ENCODE measurements at places on chromosomes 7 and 10.

GRCh38 chr7:100580466-100581283 is 5.3 kb downstream of the LRCH4 start:
- DNase-seq: no peak

DNA sequence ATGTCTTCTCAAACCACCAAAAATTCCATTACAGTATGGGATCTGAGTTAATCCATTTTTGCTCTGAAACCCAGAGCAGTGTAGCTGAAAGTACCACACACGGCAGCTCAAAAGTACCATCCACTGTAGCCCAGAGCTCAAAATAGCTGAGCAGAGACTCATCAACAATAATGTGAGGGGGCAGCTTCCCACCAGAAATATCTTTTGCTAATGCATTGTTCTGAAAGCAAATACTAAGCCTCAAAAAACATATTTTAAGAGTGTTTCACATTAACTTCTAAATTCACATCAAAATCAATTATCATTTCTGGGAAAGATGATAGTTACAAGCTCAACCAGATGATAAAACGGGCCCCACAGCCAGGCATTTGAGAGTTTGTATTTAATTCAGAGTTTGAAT is 73.7 kb downstream of the ABLIM1 start:
- DNase-seq: no peak

DNA sequence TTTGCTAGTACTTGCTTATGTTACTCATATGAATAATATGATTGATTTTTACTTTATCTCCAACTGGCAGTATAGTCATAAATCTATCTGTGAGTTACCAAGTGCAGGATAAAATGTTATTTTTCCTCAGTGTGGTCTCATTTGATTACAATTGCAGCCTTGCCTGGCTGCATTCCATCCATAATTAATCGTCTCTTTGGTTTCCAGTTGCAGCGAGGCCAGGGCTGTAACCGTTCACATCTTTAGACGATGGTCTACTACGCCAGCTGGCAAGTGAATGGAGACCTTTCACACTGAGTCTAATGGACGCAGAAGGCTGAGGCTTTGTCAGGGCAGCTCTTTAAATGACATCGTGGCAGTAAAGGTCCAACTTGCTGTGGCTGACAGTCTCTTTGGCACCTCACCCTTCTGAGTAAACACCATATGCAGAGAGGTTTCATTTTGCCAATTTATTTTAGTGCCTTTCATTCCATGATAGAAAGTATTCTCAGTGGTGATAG is 84.0 kb downstream of the ARL4A start:
- no peak for DNase-seq

DNA sequence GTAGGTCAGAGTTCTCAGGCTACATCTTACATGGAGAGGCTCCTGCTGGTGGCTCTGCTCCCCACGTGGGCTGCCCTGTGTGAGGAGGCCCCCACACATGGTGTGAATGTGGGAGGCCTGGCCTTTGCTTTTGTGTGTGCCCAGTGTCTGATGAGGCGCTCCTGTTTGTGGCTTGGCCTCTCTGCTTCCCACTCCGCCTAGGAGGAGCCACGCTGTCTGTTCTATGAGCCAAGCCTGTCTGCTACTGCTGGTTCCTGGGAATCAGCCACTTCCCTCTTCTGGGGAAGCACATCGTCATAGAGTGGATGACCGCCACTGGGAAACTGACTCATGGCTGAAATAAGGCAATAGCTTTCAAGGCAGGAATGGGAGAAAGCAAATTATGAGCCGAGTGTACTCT is 87.1 kb downstream of the CYP26A1 start:
- DNase-seq: no peak

DNA sequence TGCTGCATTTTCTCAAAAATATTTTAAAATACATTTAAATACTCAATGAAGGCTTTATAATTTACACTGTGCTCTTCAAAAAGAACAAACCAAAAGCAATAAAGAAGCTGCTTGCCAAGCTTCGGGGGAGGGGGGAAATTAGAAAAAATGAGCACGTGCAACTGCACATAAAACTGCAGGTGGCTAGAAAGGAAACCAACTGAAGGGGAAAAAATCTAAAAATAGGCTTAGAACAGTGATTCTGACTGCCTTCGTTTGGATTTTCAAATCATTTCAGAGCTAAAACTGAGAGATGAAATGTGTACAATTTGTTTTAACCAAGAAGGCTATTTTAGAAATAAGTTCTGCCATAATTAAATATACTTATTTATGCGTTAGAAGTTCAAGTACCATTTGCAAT is 61.4 kb downstream of the ABI1 start:
- no peak for DNase-seq

DNA sequence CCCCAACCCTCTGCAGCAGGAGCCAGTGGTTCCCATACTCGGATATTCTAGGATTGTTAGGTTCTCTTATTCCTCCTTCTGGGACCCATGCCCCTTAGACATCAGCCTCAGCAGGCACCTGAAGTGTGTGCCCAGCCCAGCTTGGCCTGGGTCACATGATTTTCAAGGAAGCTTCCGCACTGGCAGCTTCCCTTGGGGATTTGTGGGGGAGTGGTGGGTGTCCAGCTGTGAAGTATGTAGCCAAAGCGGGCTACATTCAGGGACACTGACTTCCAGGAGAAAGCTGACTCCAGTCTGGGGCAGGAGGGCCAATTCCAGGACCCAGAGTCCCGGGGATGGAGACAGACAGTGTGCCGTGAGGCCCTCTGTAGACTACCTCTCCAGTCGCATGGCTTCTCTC is 1.3 kb downstream of the LDB1 start:
- no peak for DNase-seq

- DNase-seq: no peak
Observed at GRCh38 chr10:121183707-121184106, 332.5 kb downstream of the WDR11 start.

DNA sequence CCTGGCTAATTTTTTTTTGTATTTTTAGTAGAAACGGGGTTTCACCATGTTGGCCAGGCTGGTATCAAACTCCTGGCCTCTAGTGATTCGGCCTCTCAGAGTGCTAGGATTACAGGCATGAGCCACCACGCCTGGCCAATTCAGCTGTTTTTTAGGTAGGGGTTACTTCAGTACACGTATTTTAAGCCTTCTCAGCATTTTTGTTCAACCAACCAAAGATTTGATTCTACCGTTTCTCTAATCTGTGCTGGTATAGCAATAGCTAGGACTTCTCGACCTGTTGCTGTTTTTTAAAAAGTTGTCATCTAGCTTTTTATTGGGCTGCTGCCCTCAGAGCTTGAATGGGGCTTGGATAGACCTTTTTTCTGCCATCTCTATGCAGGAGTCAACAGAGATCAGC is 34.9 kb downstream of the PROSER2 start:
- no peak for DNase-seq

DNA sequence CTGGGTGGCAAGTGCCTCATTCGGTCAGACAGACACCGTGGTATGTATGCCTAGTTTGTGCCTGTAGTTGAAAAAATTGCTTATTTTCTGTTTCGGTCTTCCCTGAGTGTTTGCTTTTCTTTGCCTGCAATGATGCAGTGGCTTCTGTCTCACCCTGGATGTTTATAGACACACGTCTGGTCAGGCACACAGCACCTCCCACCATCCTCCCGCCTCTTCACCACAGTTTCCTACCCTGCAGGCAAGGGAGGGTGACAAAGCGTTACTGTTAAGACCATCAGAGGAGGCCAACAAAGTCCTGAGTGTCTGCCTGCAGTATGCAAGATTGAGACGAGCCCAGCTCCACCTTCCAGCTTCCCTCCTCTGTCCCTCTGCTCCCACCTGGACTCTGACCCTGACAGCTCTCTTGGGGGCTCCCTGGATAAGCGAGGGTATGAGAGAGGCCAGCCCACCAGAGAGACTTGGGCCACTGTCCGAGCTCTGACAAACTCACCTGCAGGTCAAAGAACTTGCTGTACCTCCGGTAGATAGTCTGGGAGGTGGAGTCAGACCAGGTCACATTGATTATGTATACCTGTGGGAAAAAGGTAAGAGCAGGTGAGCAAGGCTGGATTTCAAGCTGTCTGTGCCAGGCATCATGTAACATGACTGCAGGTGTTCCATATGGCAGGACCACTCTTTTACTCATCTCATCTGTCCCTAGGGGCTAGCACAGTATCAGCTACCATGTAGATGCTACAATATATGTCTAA is 54.4 kb downstream of the SH3PXD2A start:
- no peak for DNase-seq

DNA sequence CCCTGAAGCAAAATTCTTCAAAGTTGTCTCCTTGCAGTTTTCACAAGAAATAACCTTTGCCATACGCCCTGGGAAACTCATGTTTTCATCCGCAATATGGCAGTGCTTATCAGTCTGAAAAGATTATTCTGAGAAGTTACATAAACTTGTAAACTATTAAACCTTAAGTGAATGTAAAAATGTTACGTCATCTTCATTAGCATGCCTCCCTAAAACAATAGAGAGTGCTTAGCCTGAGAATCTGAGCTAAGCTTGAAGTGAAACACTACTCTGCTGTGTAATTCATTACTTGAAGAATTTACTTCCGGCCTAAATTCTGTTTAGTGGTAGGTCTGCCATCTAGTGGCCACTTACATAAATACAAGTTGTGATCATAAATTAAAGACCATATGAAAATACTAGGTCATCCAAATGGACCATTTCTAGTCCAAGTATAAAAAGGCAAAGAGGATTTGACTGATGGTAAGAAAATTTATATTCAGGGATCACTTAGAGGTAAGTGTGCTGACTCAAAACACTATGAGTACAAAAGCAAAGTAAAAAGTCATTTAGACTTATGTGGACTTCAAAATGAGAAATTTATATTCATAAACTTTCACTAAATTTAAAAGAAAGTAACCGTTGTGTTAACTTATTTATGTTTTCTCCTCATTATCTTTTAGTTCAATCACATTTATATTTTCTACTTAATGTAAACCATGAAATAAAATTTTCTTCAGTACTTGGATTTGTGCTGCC is 745.1 kb upstream of the LRRTM3 start:
- no peak for DNase-seq

DNA sequence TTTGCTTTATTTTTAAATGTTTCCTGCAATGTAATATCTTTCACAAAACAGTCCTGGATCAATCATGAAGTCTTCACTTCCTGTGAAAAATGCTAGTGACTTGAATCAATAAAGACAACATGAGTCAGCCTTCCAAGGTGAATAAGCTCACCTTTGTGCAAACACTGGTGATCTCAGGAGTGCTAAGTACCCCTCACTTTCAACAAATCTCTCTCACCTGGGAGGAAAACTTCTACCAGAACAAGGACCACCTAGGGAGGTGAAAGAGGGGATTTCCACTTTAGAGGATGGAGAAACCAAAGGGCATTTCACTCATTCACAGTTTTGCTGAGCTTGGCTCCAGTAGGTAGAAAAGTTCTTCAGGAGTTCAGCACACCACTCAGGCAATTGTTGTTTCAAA is 64.8 kb downstream of the CALD1 start:
- DNase-seq: no peak

GRCh38 chr7:137882806-137883205 is 36.0 kb upstream of the DGKI start:
- no peak for DNase-seq

DNA sequence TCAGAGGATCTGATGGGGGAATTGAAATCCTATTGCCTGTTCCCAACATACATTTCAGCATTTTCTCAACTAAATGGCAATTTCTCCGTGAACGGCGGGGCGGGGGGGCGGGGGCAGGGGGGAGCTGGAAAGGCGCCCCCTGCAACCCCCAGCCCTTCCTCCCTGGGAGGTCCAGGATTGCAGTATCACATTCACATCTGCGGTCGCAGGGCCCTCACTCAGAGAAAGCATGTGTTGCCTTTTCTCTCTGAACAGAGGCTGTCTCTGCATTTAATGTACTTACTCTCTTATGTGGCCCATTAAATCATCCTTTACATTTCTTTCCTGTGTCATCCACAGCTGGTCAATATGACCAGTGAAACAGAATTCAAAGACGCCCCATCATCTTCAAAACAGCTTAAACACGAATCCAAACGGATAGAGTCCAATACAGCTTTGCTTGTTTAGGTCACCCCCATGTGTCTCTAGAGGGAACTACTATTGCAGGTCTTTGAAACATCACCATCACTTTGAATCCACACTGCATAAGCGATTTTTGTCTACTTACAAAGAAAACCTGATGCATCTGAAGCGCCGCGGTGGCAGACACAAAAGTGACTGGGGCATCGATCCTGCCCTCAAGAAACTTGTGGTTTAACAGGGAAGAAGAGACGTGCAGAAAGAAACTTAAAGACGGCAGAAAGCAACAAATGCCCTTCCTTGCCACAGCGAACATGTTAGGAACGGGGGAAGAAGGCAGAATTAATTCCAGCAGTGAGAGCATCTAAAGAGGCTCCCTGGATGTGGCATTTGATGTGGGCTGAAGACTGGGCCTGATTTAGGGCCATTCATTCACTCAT is 17.0 kb upstream of the ECHDC3 start:
- DNase-seq: no peak

- DNase-seq: no peak
Observed at GRCh38 chr7:86947929-86948328, 111.5 kb downstream of the ELAPOR2 start.

DNA sequence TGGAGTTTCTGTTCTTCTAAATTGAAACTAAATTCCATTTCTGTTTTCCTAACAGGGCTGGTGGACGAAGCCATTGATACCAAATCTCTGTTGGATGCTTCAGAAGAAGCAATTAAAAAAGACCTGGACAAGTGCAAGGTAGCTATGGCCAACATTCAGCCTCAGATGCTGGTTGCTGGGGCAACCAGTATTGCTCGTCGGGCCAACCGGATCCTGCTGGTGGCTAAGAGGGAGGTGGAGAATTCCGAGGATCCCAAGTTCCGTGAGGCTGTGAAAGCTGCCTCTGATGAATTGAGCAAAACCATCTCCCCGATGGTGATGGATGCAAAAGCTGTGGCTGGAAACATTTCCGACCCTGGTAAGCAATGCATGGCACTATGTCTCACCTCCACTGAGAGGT is 45.6 kb downstream of the AP3M1 start:
- no peak for DNase-seq

GRCh38 chr7:158500651-158501052 is 87.0 kb downstream of the PTPRN2 start:
- no peak for DNase-seq

- DNase-seq: no peak
Observed at GRCh38 chr7:45885264-45885882, 2.9 kb upstream of the IGFBP1 start.

DNA sequence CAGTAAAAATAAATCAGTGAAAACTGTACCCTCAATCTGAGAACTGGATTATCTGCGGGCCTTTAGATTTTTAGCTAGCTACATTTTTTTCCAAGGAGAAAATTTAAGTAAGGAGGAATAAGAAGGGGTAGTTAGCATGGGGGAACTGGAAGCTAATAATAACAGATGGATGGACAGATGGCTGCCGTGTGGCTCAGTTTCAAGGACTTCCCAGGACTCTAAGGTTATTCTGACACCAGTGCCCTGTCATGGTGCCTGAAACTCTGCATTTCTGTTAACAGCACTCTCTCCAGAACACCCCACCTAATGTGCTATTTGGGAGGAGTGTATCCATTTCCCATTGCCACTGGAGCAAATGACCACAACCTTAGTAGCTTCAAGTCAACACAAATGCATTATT is 75.7 kb upstream of the PDE1C start:
- DNase-seq: no peak

All from mesenteric fat pad (tissue), 1 donor.